ENCODE measurements at places on chromosomes 3 and 15. TPM values are rescaled to one million over a fixed set of nuclear protein-coding genes. Genes with fewer than 3 reads are reported as not detected.

GOLGA8O gene
- not detected for total RNA-seq

AHSG gene
- total RNA-seq, result not detected

GOLGA8S gene
- total RNA-seq, result not detected

TEX55 gene
- total RNA-seq, result not detected

DAZL gene
- total RNA-seq, result not detected

SPTBN5 gene
- total RNA-seq, result 0.14 TPM

TIMP4 gene
- 1.1 TPM for total RNA-seq

GREM1 gene
- 68.4 TPM for total RNA-seq

All from kidney epithelial cell (primary cell).